ENCODE measurements at places on chromosomes 7 and 10.

DNA sequence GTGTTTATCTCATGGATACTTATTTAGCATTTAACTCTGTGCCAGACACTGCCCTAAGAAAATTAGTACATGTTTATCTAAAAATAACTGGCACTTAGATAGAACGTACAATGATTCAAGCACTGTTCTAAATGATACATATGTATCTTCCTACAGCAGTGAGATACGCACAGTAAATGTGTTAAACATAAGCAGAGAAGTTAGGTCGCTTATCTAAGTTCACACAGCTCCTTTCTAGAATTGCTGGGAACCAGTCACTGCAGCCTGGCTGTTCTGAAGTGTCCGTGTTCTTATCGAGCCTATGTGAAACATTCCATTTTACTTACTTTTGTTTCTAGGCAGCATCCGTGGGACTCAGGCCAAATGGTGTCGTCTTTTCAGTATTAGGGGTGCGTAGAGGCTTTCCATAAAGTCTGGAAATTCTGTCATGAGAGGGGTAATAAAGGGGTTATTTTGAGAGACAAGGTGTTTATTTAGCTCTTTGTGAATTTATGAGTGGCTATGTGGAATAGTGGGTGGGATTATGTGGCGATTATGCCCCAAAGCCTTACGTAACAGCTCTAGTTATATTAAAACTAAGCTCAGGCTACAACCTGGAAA is 186.9 kb downstream of the SND1 start:
- DNase-seq: no peak

- no peak for DNase-seq
These were observed 25.0 kb downstream of the RTKN2 start for GRCh38 chr10:62243647-62243997.

DNA sequence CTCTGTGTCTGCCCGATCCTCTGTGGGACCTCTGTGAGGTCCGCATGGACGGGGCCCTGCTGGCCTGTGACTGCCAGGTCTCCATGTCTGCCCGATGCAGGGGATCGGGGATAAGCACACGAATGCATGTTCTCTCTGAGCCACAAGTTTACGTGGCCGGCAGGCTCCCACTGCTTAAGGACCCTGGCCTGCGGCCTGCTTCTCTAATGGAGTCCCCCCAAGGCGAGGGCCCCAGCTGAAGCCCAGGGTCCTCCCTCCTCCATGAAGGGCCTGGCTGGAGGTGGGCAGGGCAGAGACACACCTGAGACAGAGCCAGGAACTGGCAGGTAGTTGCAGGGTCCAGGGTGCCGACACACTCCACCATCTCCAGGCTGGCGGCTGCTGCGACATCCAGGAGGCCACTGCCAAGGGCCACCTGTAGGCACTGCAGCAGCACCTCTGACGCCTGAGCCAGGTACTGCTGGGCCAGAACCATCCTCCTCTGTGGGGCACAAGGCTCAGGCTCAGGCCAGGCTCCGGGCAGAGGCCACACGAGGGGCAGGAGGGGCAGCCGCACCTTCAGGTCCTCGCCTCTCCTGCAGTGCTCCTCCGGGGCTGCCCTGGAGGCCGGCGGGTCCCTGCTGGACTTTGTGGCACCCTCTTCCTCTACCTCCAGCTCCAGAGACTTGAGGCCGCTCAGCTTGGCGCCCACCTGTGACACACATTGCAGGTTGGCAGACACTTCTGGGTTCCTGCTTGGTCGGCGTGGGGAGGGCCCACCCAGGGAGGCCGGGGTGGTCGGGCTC is 60.9 kb upstream of the NKX6-2 start:
- DNase-seq: no peak

- no peak for DNase-seq
These were observed 28.8 kb upstream of the DIP2C start for GRCh38 chr10:718143-718700.

DNA sequence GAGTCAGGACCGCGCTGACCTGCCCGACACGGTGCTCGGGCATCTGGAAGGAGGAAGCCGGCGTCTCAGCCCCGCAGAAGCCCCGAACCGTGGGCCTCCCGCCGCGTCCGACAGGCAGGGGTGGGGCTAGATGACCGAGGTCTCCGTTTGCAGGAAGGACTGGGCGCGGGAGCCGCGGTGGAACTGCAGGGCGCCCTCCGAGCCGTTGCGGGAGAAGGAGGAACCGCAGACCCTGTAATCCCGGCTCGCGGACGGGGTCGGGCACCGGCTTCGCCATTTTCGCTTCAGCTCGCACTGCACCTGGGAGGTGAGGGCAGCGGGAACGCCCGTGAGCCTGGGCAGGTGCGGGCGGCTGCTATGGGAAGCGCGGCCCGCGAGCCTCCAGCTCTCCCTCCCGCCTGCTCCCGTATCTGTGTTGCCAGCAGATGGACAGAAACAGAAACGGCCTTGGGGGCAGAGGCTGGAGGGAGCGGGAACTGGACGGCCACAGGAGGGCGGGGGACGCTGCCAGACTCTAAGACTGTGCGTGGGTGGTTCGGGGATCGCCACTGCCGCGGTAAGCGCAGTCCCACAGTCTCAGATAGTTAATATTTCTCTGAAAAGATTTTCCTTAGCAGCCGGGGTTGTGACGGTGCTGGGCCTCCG is 114.1 kb downstream of the VIPR2 start:
- no peak for DNase-seq

- no peak for DNase-seq
These were observed 981.7 kb downstream of the REEP3 start for GRCh38 chr10:64502936-64503335.

DNA sequence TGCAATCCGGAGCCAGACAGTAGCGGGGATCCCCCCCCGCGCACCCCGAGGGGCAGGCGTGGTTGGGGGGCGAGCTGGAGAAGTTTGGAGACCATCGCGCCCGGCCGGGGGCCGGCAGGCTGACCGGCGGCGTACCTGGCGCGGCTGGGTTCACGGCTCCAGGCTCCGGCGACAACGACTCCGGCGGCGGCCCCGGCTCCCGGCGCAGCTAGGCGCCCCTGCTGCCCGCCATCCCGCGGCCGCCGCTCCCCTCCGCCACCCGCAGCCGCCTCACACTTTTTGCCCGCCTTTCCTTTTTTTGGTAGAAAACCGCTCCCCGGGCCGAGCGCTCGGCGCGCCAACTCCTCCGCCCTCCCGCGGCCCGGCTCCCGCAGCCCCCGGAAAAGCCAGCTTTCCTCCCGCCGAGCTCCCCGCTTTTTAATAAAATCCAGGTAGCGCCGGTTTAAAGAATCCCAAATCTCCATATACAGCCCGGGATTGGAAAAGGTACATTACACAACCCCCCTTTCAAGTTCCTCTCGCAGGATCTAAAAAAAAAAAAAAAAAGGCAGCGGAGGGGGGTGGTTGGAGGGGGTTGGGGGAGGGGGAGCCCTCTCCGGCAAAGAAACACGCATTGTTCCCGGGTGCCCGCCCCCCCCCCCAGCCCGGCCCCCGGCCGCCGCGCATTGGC is at the start of gene TNRC18:
TNRC18 (minus strand) TSS at position 529 of the 670 bp plus-strand sequence. CDS start 2,588 bp downstream, outside the sequence.
- no peak for DNase-seq

DNA sequence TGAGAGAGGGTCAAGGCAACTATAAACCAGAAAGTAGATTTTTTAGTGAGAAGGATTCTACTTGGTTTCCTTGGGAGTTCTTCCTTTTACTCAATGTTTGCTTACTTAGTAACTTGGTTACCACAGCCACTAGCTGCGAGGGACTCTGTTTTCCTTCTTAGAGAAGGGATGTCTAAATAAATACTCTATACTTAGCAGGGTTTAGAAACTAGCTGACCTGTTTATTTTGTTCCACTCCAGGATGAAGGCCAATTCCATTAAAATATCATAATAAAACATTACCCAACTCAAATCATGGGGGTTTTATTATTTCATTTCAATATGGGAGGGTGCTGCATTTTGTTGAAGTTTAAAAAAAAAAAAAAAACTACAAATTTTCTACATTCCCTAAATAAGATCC is 87.3 kb downstream of the PPP1R3A start:
- no peak for DNase-seq

- DNase-seq: peak; percentile 54
These were observed 28.6 kb upstream of the NRP1 start for GRCh38 chr10:33363106-33363505.

DNA sequence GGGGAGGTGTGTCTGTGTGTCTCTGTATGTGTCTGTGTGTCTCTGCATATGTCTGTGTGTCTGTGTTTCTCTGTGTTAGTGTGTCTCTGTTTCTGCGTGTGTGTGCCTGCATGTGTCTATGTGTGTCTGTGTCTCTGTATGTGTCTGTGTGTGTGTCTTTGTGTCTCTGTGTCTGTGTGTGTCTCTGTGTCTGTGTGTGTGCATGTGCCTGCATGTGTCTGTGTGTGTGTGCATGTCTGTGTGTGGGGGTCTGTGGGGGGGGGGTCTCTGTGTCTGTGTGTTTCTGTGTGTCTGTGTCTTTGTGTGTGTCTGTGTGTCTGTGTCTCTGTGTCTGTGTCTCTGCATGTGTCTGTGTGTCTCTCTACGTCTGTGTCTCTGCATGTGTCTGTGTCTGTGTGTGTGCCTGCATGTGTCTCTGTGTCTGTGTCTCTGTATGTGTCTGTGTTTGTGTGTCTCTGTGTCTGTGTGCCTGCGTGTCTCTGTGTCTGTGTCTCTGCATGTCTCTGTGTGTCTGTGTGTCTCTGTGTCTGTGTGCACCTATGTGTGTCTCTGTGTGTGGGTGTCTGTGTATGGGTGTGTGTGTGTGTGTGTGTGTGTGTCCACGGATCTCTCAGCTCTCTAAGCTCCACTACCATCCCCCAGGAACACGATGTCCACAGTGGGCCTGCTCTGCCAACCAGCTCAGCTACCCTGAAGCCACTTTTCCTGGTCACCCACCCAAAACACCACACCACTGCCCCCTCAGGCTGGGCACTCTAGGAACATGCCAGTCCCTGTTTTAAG is 41.7 kb downstream of the RASGEF1A start:
- DNase-seq: no peak

DNA sequence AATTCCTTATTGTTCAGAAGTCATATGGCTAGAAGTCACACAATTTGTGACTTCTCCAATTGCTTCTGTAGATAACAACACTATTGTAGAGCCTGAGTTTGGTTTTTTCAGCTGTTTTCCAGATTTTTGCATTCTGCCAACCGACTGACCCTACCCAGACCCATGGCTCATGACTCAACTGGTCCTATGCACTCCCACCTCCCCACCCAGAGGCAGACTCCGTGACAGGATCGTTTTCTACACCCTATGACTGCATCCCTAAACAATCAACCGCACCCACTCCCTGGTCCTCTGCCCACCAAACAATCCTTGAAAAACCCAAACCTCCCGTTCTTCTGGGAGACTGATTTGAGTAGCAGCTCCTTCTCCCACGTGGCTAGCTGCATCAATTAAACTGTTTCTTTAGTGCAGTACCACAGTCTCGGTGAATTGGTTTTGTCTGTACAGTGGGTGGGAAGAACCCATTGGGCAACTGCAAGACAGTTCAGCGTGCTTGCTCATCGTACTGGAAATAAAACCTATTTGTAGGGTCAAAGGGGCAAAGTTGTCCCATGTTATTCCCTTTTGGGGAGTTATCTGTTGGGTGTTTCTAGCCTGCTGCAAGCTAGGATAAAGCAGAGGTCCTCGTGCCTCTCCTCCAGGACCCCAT is 150.3 kb upstream of the FAM20C start:
- DNase-seq: no peak

DNA sequence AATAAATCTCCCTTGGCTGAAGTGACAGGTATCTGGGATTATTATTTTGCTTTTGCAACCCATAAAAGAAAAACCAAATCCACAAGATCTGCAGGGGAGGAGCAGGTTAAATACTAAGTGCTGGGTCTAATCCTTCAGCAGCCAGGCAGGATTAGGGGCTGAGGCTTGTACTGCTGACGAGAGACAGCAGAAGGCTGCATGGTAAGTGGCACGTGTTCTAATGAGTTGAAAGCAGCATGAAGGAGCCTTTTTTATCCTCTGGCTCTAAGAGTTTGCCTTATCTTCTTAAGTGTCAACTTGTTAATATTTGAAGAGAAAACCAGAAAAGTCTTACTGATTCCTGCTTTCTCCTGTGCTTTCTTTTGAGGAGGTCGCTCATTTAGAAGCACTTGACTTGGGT is 50.0 kb downstream of the LYZL2 start:
- no peak for DNase-seq

DNA sequence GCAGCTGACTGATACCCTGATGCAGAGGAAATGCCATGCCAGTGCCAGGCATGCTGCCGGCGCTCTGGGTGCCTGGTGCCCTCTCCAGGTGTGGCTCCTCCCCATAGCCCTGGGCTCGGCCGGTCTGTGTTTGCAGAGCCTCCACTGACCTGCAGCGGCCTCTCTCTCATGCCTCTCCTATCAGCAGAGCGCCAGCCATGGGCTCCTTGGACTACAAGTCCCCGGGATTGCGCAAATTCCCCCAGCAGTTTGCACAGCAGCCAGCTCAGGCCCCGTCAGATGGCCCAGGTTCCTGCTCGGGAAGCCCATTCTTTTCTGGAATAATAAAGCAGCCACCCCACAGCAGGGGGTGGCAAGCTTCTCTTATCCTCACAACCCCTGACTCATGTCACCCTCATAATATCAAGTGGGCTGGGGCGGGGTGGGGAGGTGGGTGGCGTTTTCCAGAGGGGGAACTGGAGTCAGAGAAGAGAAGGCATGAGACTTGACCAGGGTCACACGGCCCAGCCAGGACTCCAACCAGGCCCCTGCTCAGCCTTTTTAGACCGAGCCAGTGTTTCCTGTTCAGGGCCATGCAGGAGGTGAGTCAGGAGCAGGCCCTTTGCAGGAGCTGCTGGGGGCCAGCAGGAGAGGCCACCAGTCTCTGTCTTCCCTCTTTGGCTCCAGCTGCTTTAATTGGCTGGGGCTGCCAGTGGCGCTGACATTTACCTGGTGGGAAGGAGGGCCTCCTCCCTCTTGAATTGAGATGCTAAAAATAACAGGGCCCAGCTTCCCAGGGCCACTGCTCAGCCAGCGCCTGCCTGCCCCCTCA is 58.6 kb downstream of the ZMIZ1 start:
- peak; percentile 73 for DNase-seq

DNA sequence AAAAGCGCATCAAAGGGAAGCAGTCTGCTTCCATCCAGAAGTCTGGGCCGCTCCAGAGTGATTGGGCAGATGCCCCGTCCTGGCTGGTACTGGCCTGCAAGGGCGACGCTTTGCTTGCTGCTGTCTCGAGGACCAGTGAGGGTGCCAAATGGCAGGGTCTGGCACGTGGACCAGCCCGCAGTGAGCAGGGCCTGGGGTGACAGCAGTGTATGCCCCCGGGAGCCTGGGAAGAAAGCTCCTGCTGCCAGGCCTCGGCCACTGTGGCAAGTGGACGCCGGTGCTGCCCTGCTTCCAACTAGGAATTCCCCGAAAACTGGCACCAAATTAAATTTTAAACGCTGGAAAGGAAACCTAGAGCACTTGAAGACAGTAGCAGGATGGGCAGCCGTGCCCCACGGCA is 357.0 kb upstream of the MKI67 start:
- DNase-seq: no peak

DNA sequence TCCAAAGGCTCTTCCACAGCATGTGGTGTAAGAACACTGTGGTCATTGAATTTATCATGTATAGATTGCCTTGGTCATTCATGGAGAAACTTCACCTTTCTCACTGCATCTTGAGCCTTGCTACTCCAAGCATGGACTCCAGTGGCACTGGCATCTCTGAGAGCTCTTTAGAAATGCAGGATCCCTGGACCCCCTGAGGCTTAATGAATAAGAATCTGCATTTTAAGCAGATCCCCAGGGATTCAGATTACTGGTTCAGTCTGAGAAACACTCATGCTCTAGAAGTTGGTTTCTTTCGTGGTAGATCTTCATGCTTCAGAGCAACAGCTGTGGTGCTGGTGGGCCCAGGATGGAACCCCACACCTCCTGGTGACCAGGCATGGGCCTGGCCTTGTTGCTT is 63.2 kb downstream of the CFAP58 start:
- no peak for DNase-seq

All from fibroblast of upper back skin (primary cell).